ENCODE measurements at places on chromosomes 1 and 21.

- no peak for DNase-seq
Measured at GRCh38 chr1:200960236-200960947, 63.1 kb downstream of the KIF21B start.

GRCh38 chr21:23162198-23162946, 2164.2 kb downstream of the NCAM2 start:
- no peak for DNase-seq

GRCh38 chr1:238254935-238255334, 364.2 kb upstream of the ZP4 start:
- no peak for DNase-seq

DNA sequence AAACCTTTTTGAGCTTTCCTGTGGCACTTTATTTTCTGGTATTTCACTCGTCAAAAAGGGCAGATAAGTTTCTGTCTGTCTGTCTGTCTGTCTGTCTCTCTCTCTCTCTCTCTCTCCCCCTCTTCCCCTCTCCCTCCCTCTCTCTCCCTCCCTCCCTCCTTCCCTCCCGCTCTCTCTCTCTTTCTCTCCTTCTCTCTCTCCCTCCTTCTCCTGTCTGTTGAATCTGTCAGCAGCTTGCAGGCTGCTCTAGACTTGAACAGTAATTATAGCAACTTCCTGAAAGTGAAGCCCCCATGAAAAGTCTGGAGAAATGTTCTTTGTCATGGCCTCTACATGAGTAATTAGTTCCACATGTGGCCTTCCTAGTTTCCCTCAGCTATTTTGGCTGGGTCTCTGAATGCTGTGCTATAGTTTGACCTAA, 275.2 kb upstream of the C1orf105 start:
- no peak for DNase-seq

GRCh38 chr1:58779801-58780382, 4.0 kb downstream of the JUN start:
- peak; percentile 94 for DNase-seq

DNA sequence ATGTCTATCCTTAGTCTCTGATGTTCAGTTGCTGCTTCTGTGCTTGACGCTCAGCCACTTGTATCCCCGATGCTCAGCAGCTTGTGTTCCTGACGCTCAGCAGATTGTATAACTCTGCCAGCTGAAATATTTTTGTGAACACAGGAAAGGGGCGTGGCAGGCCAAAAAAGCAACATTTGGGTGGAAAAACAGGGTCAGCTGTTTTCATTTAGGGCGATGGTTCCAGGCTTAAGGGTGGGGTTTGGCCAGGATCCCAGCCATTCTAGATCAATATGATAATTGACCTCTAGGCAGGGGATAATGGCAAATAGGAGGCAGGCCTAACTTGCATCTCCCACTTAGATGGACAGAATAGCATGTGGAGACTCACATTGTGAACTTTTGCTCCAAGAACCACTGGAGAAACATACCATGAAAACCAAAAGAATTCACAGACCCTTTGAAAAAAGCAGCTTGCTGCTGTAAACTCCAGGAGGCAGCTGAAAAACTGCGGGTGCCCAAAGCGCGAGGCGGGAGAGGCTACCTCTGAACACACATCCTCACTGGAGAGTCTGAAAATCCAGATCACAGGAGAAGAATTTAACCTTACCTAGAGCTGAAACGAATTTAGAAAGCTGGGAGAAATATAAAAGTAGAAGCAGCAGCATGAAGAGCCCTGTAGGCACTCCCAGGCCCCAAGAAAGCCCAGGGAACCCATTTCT, 58.3 kb downstream of the ZNF648 start:
- DNase-seq, result no peak

- no peak for DNase-seq
Measured at GRCh38 chr1:156452907-156453306, 47.7 kb downstream of the MEF2D start.

- DNase-seq, result no peak
Measured at GRCh38 chr1:32060914-32061313, 11.8 kb upstream of the TMEM39B start.

GRCh38 chr1:225657462-225657989, 4.6 kb upstream of the ENAH start:
- DNase-seq, result no peak

- no peak for DNase-seq
Measured at GRCh38 chr1:186497651-186498050, 36.7 kb upstream of the PDC start.

DNA sequence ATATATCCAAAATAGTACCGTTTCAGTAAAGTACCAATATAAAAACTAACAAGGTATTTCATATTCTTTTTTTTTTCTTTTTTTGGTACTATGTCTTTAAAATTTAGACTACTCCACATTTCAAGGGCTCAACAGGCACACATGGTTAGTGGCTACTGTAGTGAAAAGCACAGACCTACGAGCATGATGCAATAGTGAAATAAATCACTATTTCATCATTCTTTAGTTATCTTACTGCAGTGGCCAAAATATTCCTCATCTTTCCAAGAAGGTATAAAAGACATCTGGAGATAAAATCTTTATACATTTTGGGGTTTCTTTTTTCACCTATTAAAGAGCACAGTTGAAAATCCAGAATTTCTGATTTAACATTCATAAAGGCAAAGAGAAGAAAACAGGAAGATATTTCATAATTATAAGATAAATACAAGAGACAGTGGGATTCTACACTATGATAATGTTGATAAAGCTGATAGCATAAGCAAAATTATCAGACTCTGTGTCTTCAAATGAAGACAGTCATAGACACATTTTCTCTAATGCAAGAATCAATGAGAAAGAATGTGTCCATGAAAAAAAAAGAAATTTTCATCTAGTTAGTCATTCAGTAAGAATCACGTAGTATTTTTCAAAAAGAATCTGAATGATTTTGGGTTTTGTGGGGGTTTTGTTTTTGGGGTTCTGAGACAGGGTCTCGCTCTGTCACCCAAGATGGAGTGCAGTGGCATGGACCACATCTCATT, 41.9 kb downstream of the CEP170 start:
- no peak for DNase-seq

- no peak for DNase-seq
Measured at GRCh38 chr1:81802707-81803430, 2.1 kb downstream of the ADGRL2 start.

DNA sequence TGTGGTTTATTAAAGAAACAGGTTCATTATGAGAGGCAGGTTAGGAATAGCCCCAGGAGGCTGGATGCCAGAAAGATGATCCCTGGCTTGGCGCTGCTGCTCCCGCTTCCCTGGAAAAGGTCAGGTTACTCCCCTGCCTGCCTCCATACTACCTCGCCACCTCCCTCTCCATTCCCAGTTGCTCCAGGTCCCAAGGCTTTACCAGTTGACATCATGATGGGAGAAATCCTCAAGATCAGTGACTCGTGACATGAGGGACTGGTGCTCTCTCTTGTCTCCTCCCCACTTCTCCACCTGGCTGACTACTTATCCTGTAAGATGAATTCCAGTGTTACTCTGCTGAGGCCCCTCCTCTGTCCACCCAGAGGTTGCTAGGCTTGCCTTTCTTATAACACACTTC, 19.7 kb downstream of the VASH2 start:
- no peak for DNase-seq

GRCh38 chr1:91853397-91853796, 32.6 kb downstream of the TGFBR3 start:
- no peak for DNase-seq

DNA sequence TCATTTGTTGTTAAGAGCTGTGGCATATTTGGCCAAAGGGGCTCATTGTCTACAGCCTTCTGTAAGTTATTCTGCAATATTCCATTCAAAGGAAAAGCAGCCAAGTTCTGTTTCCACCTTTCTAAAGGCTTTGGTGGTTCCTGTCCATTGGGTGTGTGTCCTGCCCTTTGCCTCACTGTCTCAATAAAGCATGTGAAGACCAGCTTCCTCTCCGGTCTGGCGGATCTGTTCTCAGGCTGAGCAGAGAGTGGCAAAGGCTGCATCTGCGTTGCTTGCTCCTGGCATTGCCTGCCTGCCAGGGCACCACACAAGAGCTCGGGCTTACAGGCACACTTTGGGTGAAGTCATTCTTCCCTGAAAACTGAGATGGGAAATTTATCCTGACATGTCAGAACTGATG, 34.9 kb downstream of the ST6GALNAC3 start:
- no peak for DNase-seq

DNA sequence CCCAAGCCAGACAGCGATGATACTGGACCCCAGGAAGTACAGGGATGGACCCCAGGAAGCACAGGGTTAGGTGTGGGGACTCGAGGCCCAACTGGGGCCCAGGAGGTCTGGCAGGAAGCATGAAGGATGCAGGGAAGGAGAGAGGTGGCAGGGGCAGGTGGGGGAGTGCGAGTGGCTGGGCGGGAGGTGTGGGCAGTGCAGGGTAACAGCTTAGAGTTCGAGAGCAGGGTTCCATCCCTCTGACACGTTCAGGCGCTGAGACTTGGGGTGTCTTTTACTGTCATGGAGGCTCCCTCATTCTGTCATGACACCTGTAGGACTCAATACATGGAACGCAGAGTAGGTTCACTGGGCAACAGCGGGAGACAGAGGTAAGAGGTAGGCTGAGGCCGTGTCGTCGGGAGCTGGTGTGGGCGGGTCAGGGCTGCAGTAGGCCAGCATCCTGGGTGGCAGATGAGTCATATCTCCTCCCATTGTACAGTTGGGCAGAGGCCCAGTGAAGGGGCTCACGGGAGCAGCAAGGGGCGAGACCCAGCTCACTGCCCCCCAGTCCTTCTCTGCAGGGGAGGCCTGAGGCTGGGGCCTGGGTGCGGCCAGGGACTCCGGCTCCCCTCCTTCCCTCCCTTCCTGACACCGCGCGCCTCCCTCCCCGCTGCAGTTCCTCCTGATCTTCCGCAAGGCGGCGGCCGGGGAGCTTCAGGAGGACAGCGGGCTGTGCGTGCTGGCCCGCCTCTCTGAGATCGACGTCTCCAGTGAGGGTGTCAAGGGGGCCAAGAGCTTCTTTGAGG, 11.6 kb upstream of the CTRC start:
- peak; percentile 79 for DNase-seq

DNA sequence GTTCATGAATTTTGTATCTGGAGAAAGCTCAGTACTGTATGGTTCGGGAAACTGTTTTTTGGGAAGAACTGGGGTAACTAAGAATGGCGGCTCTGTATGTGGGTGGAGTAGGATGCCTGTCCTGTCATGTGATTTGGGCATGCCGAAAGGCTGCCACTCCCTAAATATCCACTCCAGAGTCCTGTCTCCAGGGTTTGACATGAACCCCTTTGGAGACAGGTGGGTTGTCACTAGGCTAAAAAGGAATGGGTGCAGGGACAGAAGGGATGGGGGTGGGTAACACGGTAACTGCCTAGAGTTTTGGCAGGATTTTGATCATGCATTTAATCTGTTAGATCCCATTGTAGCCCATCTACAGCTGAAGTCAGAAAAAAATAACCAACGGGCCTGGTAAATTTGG, 150.1 kb downstream of the KCNJ6 start:
- DNase-seq, result no peak

- DNase-seq, result no peak
Measured at GRCh38 chr1:92317836-92318493, 19.1 kb downstream of the RPAP2 start.

DNA sequence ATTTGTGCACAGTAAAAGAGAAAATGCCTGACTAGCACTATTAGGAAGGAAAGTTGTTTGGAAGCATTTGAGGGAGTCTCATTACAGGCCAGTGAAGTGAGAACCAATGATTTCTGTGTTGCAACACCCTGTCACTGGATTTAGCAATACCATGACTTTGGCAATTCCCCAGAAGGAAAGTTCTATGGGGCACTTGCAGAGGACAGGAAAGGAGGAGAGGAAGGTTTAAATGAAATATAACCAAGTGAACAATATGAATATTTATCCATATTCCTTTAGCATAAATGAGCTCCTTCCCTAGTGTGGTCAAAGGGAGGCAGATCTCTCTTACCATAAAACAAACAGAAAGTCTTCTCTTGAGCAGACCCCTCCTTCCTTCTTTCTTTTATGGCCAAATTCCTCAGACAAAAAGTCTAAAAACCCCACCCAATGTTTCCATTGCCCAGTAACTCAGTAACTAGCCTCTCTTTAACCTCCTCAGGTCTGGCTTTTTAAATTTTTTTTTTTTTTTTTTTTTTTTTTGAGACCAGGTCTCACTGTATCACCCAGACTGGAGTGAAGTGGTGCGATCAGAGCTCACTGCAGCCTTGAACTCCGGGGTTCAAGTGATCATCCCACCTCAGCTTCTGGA, 5.5 kb downstream of the TLR5 start:
- DNase-seq, result no peak

- DNase-seq, result no peak
Measured at GRCh38 chr1:4019147-4019521, 119.1 kb upstream of the C1orf174 start.

- DNase-seq, result no peak
Measured at GRCh38 chr1:26168410-26169197, at the start of gene C1orf232. Gene C1orf232, minus strand, starts transcription at chr1:26168963. Its CDS starts 464 bp downstream, at chr1:26168499.

DNA sequence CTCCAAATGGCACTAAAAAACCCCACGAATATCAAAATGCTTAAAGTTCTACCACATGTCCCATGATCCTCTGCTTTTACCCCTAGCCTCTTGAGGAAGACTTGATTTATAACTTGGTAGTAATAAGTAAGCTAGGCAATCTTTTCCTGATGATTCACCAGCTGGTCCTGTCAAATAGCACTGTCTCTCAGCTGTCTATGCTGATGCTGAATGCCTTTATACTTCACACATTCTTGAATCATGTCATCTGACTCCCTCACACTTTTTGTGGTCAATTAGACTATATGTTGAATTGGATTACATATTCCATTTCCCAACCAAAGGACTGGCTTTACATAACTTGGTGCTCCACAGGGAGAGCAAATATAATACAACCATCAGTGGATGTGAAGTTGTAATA, 16.6 kb downstream of the C21orf91 start:
- no peak for DNase-seq
